ENCODE measurements at places on chromosomes 6 and 20. TPM values are rescaled to one million over a fixed set of nuclear protein-coding genes. Genes with fewer than 3 reads are reported as not detected.

Gene CDSN
- not detected for total RNA-seq

Gene TRAPPC3L
- total RNA-seq = 0.42 TPM

Gene ZNF391
- total RNA-seq = 6.9 TPM

Gene FOXA2
- total RNA-seq = not detected

Gene ZSCAN23
- 15.5 TPM for total RNA-seq

Gene SPDEF
- 0.16 TPM for total RNA-seq

Gene MUCL3
- not detected for total RNA-seq

Gene GHRH
- total RNA-seq = not detected

GRCh38 chr20:15917283-15917682, 656.0 kb downstream of the KIF16B start:
- DNase-seq = no peak

DNA sequence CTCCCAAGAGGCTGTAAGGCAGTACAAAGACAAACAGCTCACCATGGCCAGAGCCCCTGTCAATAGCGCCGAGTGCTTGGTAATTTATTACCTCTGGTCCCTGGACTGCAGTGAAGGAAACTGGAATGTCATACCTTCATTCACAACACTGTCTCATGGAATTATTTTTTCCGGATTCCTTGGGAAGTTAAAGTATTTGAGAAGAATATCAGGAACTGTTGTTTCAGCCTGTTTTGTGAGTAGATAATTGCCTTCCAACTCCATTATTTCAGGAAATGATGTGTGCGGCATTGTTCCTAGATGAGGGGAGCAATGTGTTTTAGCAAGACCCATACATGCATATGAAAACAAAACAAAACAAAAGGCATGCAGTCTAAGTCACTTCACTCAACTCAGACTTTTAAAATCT, 64.0 kb downstream of the BLOC1S5 start:
- DNase-seq = no peak

DNA sequence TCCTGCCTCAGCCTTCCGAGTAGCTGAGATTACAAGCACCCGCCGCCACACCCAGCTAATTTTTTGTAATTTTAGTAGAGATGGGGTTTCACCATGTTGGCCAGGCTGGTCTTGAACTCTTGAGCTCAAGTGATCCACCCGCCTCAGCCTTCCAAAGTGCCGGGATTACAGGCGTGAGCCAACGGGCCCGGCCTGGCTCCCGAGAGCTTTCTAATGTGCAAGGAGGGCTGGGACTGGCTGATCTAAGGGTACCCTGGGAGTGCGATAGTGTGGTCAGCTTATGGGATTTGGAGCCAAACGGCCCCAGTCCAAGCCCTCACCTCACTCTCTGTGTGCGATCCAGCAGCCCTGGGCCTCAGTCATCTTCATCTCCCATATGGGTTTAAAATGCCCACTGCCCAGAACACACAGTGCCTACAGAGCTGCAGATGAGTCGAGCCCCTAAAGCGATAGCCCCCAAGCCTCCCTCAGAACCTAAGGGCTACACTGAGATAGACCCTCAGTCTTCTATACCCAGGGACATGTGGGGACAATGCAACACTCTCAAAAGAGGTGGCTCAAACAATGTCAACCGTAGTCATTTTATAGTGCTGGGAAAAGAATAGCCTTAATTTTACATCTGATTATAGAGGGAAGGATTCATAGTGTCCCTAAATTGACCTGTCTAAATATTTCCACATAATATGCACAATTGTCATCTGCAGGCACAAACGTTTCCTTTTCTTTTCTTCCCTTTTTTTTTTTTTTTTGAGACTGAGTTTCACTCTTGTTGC, 50.1 kb downstream of the SSR1 start:
- DNase-seq = no peak

DNA sequence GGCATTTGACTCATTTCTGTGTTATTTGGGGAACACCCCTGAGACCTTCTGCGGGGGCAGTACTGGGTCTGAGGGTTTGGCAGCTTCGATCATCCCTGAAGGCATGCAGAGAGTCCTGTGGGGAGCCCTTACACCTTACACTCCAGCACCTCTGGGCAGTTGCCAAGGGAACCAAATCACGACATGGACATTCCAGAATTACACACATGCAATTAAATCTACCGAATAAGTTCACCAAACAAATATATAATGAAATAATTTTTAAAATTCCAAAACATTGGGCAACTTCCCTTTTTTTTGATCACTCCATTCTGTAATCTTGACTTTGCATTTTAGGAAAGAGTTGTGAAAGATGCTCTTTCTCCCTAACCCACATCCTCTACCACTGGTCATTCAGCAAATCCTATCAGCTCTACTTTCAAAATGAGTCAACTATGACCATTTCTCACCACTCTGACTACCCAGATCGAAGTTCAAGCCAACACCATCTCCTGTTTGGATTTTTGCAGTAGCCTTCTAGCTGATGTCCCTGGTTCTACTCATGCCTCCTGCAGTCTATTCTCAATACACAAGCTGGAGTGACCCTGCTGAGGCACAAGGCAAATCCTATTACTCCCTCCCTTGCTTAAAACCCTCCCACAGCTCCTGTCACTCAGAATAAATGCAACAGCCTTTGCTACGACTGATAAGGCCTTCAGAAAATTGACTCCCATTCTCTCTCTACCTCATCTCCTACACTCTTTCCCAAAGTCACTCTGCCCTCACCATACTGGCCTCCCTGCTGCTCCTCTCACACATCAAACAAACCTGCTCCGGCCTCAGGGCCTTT, 533.3 kb downstream of the HACE1 start:
- DNase-seq = no peak

GRCh38 chr6:99353126-99353525, 3.7 kb upstream of the FAXC start:
- no peak for DNase-seq

DNA sequence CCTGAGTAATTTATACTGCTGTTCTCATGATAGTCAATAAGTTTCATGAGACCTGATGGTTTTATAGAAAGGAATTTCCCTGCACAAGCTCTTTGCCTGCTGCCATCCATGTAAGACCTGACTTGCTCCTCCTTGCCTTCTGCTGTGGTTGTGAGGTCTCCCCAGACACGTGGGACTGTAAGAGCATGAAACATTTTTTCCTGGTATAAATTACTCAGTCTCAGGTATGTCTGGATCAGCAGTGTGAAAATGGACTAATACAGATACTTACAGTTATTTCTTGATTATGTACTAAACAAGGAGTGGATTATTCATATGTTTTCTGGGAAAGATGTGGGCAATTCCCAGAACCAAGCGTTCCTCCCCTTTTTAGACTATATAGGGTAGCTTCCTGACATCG, 1.9 kb upstream of the TRIM38 start:
- DNase-seq = no peak

- DNase-seq = no peak
Measured at GRCh38 chr6:42128460-42129359, 13.7 kb downstream of the C6orf132 start.

DNA sequence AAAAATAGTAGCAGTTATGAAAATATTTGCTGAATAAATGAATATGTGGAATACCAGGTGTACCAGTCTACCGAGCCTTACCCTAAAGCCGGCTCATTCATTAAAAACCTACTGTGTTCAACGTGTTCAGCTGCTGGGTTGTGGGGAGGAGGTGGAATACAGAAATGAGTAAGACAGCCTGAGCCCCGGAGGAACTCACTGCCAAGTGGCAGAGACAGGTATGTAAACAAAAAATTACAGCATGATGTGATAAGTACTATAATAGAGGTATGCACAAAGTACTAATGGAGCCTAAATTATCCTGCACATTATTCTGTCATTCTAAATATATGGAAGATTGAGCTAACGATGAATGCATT, 6.8 kb upstream of the ADTRP start:
- no peak for DNase-seq

GRCh38 chr6:118659513-118660217, 8.3 kb upstream of the CEP85L start:
- no peak for DNase-seq

GRCh38 chr6:46174904-46175303, 4.1 kb upstream of the ENPP5 start:
- DNase-seq = no peak

DNA sequence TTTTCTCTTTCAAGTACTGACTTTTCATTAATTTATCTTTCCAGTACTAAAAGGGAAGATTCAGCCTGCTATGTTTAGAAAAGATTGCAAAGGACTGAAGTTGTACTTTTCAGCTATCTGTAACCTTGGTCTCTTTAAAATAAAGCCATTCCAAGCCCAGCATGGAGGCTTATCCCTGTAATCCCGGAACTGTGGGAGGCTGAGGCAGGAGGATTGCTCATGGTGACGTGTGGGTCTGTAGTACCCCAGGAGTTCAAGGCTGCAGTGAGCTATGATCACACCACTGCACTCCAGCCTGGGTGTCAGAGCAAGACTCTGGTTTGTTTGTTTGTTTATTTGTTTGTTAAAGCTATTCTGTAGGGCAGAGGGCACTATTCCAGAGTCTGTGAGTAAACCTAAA, 50.6 kb upstream of the TMEM170B start:
- DNase-seq = no peak

- no peak for DNase-seq
Measured at GRCh38 chr6:111734068-111735061, 128.7 kb upstream of the TRAF3IP2 start.

DNA sequence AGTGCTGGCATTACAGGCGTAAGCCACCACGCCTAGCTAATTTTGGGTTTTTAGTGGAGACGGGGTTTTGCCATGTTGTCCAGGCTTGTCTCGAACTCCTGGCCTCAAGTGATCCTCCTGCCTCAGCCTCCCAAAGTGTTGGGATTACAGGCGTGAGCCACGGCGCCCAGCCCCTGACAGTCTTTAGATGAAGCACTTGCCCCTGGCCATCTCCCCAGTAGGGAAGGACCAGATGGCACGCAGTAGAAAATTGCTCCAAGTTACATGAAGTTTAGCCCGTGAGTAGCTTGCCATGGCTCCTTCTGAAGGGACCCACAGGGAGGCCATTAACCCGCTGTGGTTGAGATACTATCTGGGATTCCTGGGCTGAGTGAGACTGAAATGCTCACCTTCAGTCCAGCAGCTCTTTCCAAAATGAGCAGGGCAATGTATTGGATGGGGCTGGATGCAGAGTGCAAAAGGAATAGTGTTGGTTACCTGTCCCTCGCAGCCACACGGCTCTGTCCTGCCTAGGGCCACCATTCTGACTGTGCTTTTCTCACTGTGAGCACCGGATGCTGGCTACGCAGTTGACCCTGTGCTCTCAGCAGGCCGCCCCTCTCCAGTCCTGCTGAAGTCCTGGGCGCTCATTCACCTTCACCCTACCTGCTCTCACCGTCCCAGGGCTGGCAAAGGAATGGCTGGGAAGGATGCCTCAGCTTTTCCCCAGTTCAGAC, 66.9 kb downstream of the EFCAB8 start:
- DNase-seq = no peak

GRCh38 chr20:10454151-10454750, 19.1 kb downstream of the SLX4IP start:
- no peak for DNase-seq

DNA sequence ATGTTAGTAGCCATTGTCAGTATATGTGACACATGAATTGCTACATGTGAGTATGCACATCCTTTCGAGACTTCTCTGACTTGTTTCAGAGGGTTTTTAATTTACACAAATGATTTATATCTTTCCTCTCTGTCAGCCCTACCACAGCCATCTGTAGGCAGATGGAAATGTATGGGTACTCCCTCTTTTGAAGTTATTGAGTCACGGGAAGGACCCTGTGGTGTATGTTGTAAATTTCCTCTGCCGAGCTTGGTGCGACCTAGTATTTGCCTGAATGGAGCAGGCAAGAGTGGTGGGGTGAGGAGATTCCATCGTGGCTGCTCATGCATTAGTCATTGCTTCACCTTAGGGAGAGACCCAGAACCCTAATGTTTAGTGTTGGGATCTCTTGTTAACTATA, 171.9 kb downstream of the JARID2 start:
- no peak for DNase-seq
